NCI-H2107 (cell line): ENCODE measurements at places on chromosomes 6 and 20.

- no peak for DNase-seq
These were observed 75.8 kb downstream of the EFHC1 start for GRCh38 chr6:52495922-52496321.

DNA sequence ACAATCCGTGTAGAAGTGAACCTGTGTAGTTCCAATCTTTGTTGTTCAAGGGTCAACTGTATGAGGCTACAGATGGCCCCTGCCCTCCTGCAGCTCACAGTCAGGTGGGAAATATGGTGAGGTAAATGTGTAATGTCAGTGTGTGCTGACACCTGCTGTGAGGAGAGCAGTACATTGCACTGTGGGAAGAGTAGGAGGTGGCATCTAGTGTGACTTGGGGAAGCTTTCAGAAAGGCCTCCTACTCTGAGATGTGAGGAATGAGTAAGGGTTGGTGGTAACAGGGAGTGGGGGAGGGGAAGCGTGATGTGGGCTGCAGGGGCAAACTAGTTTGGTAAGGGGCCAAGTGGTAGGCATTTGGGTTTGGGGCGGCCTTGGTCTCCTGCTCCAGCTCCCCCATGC is 188.8 kb downstream of the FARS2 start:
- no peak for DNase-seq

DNA sequence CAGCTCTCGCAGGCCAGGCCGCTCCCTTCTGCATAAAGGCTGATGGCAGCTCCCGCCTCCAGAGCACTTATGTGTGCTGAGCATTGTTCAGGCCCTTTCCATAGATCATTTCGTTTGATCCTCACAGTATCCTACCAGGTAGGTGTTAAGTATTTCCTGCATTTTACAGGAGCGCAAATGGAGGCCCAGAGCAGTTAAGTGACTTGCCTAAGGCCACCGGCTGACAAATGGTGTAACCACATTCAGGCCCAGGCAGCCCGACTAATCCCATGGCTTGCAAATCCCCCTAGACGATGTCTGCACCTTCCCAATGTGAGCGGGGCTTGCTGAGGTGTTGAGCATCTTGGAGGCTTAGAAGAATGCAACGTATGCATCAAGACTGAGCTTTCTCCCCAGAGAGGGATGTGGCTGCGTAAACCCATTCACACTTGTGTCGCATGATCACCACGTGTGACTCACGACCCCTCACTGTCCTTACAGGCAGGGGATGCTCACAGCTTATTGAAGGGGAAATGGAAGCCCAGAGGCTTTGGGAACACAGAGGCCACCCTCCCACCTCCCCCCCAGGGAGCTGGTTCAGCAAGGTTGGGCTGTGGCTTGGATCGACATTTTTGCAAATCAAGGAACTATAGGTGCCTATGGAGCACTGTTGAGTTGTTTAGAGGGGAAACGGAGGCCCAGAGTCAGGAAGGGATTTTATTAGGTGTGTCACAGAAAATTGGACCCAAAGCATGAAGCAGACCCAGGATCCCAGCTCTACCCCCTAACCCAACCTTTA is 7.0 kb downstream of the BPIFB2 start:
- no peak for DNase-seq

GRCh38 chr6:50087231-50087954 is 37.7 kb upstream of the DEFB112 start:
- DNase-seq: no peak

- no peak for DNase-seq
These were observed 20.8 kb downstream of the CRISP2 start for GRCh38 chr6:49692534-49692933.

DNA sequence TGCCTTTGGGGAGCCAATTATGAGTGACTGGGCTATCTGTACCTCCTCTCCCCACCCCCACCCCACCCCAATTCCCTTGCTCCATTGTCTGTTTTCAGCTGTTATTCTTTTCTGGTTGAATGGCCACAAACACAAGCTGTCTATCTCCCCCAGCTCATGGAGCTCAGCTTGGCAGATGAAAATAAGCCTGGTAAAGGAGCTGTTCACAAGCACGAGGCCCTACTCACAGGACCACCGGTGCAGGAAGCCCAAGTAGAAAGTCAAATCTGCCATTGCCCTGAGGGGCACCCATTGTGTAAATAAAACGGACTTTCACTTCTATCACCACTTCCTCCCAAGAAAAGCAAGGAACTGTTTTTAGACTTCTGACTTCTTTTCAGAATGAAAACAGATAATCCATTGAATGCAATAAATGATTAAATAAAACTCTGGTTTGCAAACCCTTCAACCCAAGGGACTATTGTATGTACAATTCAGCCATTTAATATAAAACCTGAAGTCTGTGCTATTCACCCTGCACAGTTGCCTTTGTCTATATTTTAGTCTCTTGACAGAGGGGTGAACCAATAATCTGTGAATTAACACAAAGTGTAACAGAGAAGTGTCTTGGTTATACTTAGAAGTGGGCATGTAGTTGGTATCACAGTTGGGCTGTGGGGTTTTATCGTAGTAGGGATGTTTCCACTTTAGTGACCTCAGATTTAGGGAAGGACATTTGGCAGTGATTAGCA is 27.7 kb downstream of the RIPOR2 start:
- DNase-seq: no peak

GRCh38 chr20:60170116-60170515 is 211.9 kb downstream of the CDH26 start:
- DNase-seq: no peak

DNA sequence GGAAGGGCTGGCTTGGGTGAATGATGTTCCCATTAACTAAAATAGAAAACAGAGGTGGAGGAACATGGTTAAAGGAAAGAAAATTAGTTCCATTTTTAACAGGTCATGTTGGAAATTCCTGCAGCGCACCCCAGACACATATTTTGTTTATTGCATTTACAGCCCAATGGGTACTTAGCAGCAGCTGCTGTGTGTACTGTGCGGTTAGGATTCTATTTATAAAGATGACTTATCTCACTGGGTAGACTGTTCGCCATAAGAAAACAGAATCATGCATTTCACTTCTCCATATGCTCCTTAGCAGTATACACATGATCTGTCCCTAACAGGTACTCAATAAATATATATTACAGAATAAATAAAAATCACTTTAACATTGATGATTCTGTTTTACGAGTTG is 135.8 kb downstream of the SLC35F1 start:
- DNase-seq: no peak

DNA sequence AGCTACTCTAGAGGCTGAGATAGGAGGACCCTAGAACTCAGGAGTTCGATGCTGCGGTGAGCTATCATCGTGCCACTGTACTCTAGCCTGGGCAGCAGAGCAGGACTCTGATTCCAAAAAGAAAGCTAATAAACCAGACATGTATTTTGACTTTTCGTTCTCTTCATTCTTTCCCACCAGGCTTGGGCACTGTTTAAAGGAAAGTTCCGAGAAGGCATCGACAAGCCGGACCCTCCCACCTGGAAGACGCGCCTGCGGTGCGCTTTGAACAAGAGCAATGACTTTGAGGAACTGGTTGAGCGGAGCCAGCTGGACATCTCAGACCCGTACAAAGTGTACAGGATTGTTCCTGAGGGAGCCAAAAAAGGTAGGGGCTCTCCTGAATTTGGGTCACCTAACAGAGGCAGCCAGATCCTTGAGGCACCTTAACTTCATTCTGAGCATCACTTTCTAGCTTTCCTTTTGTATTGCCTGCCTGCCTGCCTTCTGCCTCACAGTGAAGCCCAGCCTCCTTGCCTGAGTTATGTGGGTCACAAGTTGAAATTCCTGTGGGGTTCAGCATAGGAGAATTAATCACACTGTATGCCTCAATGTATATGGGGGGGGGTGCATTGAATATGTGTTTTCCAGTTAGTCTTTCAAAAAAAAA is 3.2 kb downstream of the IRF4 start:
- no peak for DNase-seq

DNA sequence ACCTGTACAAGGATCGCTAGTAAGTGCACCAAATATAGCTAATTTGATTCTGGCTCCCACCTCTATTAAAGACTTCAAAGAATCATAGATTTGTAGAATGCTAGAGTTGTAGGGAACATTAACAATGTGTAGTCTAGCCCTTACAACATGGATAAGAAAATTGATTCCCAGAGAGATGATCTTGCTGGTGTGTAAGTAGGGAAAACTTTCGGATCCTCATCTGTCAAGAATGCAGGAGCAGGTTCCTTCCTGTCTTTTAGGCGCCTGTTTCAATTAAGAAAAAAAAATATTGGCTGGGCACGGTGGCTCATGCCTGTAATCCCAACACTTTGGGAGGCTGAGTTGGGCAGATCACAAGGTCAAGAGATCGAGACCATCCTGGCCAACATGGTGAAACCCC is 12.3 kb upstream of the RNF39 start:
- DNase-seq: no peak

- no peak for DNase-seq
These were observed 6.1 kb upstream of the JARID2 start for GRCh38 chr6:15239616-15240364.

DNA sequence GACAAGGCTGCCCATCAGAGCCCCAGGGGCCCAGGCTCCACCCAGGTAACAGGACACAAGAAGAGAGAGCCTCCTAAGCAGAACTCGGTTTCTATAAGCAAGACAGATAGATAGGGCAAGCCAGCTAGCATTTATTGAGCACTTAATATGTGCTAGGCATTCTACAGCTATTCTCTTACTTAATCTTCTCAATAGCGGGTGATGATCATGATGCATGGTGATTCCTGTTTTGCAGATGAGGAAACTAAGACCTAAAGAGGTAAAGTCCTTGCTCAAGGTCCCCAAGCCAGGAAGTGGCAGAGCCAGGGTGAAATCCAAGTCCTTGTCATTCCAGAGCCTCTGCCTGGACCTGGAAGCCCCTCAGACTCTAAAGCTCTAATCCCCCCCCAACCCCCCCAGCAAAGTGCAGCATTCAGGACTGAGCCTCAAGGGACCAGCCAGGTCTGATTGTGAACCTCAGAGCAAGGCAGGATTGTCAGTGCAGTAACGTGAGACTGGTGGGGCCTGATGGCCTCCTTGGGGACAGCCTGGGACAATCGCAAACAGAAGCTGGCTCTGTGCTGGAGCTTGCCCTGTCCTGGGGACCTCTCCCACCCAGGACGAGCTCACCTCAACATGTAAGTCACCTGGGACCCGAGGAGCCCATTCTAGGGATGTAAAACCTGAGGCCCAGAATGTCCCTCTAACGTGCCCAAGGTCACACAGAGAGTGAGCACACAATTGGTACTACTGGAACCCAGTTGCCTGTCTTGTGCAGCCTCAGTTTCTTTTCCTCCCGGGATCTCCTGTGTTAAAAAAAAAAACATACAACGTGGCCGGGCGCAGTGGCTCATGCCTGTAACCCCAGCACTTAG is 48.4 kb upstream of the PTGIS start:
- DNase-seq: no peak

DNA sequence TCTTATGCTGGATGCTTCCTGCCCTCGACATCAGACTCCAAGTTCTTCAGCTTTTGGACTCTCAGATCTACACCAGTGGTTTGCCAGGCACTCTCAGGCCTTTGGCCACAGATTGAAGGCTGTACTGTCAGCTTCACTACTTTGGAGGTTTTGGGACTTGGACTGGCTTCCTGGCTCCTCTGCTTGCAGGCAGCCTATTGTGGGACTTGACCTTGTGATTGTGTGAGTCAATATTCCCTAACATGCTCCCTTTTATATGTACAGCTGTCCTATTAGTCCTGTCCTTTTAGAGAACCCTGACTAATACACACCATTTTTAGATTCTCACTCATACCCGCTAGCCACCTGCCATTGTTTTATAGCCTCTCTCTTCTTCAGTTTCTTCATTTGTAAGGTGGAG is 382.1 kb upstream of the TSHZ2 start:
- no peak for DNase-seq

DNA sequence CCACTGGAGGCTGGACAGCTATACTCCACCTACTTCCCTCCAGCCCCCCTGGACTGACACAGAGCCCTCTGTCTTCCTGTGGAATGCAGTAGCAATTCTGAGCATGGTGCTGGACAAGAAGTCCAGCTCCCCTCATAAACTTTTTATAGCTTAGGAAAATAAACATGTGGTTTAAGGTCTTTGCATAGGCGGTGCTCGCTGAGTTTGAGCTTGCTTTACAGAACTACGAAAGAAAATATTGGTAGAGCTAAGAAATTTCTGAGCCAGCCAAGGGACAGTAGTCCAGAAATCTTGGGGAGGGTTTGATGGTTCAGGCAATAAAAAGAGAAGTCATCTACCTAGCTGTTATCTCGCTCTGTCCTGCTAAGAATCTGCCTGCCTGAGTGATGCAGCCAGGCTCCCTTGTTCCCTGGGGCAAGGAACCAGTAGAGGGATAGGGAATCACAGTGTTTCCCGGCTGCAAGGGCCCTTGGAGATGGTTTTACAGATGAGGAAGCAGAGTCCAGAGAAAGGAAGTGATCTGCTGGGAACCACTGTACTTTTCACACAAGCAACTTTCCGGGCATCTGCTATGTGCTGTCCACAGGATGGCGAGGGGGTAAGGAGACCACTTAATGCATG is 343.4 kb downstream of the CDC5L start:
- no peak for DNase-seq

- DNase-seq: no peak
These were observed at the start of gene PRR18 for GRCh38 chr6:166308033-166308768. Gene PRR18 (minus strand): TSS chr6:166308392. CDS start chr6:166308142, 250 bp downstream.

GRCh38 chr20:47243532-47244305 is 112.8 kb downstream of the ZMYND8 start:
- no peak for DNase-seq

DNA sequence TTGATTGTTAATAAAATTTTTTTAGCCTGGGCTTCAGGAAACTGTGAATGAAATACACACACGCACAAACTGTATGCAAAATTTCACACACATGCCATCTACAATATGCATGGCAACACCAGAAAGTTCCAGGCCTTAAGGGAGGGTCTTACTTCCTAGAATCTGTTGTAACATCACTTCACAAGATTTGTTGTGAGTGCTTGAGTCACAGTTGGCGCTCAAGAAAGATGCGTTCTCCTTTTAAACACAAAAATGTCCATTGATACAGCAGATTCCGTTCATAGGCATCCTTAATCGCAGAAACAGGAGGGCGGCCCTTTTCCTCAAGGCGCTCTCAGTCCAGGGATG is 485 bp upstream of the RTF2 start:
- DNase-seq: no peak

DNA sequence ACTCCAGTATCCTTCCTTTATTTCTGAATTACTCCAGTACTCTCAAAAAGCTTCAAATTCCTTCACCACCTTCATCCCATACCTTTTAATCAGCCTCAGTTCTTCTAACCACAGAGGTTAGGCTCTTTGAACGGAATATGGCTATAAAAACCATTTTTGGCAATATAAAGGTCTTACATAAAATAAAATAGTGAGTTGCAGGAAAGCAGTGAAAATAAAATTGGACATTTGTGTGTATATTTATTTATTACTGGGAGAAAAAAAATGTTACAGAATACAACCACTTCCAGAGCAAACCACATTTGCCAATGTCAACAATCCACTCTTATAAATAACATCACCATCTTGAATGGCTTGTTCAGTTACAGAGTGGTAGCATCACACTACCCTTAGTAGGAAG is 7.7 kb downstream of the HDDC2 start:
- DNase-seq: no peak
